Right ventricle myocardium inferior (tissue), 1 donor: ENCODE measurements at places on chromosomes 6 and 20.

- no peak for DNase-seq
These were observed 39.3 kb upstream of the MBOAT1 start for GRCh38 chr6:20251525-20251924.

DNA sequence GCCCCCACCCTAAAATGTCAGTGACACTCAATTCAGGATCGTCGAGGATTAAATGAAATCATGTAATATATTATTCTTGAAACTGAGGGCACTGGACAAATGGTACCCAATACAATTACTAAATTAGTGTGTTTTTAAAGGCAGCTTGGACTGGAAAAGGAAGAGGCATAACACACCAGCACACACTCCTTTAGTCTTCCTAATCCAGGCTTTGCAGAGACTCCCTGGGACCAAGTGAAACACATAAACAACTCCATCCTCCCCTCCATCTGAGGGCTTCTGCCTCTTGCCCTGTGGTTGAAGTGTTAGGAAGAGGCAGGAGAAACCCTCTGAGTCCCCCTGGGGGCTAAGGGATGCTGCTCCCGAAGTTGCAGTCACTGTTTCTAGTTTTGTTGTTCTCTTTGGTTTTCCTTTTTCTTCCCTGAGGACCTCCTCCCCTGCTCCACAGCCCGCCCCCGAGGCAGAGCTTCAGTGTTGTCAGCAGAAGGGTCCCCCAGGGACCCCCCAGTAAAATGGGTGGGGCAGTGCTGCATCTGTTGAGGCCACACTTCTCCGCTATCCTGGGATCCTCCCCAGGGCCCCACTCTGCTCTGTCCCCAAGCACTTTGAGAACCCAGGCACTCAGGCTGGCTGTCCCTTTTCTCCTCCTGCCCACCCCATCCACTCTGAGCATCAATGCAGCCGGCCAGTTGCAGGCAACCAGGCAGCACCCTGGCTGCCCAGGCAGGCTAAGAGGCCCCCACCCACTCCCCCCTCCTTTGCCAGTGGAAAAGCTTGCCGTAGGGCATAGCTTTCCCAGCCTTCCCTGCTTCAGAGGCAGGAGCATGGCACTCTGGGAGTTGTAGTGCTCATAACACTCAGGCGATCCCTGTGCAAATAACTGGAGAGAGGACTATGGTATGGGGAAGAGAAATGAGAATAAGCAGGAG, 5.9 kb downstream of the TMEM63B start:
- no peak for DNase-seq

- DNase-seq = peak; percentile 96
These were observed 31.5 kb downstream of the SF3B5 start for GRCh38 chr6:144063744-144064401.

DNA sequence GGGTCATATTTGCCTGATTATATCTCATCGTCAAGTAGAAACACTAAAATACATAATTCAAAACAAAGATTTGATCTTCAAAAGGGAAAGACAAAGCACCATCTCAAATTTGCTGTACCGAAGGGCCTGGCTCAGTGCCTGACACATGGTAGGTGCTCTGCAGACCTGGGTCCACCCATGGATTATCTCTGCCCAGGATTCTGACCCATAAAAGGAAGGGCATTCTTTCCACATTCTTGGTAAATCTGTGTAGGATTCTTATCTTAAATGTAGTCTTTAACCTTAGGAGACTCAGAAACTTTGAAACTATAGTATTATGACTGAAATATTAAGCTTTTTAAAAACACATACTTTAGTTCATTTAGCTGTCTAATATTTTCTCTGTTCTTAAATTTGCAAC, 274.1 kb upstream of the FLRT3 start:
- no peak for DNase-seq

GRCh38 chr20:32672394-32672981, 1.3 kb downstream of the C20orf203 start:
- no peak for DNase-seq

GRCh38 chr20:60993433-60994044, 258.5 kb upstream of the CDH4 start:
- no peak for DNase-seq

- no peak for DNase-seq
These were observed 31.0 kb upstream of the EZR start for GRCh38 chr6:158849899-158850806.

DNA sequence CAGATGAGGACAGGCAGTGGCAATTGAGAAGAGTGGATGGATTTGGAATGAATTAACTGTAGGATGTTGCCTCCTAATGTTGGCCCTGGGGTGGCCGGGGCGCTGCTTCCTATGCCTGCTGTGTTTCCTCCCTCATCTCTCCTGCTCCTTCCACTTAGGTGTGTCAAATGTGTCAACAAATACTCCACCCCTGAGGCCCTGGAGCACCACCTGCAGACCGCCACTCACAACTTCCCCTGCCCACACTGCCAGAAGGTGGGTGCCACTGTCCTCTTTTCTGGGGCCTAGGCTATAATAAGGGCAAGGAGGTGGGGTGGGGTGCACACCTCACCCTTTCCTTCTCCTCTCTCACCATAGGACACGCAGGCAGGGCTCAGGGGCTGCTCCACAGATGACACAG, 30.0 kb upstream of the CHMP4B start:
- no peak for DNase-seq

- DNase-seq = no peak
These were observed 117.3 kb upstream of the ARMC2 start for GRCh38 chr6:108730635-108731515.

- DNase-seq = no peak
These were observed 8.5 kb upstream of the SIM1 start for GRCh38 chr6:100473182-100473581.

- DNase-seq = no peak
These were observed 24.8 kb downstream of the RNF146 start for GRCh38 chr6:127291495-127291894.

GRCh38 chr6:113968472-113968871, 2.5 kb downstream of the HDAC2 start:
- no peak for DNase-seq

- no peak for DNase-seq
These were observed 144.9 kb upstream of the THBS2 start for GRCh38 chr6:169398342-169399105.

DNA sequence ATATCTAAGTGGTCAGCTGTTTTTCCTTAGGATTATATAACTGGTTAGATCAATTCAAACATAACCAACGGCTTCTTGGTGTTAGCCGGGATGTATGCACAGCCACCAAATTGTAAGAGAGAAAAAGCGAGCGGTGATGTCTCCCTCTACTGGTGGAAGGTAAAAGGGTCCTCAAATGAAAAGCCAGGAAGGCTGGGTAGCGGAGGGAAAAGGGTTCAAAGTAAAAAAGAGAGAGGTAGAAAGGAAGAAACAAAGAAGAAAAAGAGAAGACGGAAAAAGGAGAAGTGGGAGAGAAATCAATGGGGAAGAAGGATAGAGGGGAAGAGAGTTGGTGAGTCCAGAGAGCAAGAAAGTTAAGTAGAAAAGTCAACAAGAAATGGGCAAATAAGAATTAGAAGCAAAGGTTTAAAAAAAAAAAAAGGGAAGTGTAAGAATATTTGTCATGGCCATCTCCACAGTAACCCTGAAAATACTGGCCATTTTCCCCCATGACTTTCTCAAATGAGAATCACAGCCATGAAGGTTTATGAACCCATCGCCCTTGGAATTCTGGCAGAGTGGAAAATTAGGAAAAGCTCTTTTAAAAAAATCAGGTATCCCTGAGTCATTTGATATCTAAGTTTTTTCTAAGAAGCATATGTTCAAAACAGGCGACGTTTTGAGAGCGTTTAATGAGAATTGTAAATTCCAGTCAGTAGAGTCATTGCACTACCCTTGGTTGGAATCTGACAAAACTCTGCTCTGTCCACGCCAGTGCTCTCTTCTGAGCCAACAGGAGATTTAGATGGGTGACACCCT, 155.6 kb upstream of the SNX9 start:
- DNase-seq = no peak

GRCh38 chr6:31304683-31305082, 32.8 kb upstream of the HLA-C start:
- no peak for DNase-seq

DNA sequence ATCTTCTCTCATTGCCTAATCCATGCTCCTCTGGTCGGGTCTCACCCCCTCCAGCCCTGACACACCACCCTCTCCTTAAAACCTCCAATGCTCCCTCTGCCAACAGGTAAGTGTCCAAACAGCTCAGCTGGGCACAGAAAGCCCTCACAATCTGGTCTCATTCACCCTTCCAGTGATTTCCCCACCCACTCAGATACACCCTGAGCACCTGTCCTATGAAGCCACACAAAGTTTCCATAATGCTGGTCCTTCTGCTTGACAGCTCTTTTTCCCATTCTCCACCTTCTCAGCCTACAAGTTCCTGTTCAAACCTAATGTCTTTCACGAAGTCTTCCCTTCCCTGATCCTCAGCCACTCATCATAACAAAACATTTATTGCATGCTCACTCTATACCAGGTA, 70.1 kb upstream of the MRPS10 start:
- DNase-seq = no peak

- no peak for DNase-seq
These were observed 15.3 kb upstream of the SRSF6 start for GRCh38 chr20:43442282-43442880.

DNA sequence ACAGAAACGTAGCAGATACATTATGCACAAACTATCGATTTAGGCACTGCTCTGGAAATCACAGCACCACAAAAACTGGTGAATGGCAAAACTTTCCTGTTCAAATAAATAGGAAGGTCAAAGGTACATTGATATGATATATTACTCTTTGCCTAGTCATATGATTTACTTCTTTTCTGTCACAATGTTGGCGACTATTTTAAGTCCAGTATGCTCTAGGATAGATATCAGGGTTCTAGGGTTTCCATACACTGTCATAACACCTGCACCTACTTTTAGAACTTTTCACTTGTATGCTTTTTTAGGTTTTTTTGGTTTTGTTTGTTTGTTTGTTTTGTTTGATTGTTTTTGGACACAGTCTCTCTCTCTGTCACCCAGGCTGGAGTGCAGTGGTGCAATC, 25.0 kb downstream of the KHDC1L start:
- no peak for DNase-seq

- no peak for DNase-seq
These were observed 374.6 kb upstream of the SYNCRIP start for GRCh38 chr6:86017236-86017635.
